ENCODE measurements at places on chromosomes 12 and 14. TPM values are rescaled to one million over a fixed set of nuclear protein-coding genes. Genes with fewer than 3 reads are reported as not detected.

INSM2 gene
- total RNA-seq: not detected

FBXO33 gene
- total RNA-seq: 31.6 TPM

BIN2 gene
- 267 TPM for total RNA-seq

DNA sequence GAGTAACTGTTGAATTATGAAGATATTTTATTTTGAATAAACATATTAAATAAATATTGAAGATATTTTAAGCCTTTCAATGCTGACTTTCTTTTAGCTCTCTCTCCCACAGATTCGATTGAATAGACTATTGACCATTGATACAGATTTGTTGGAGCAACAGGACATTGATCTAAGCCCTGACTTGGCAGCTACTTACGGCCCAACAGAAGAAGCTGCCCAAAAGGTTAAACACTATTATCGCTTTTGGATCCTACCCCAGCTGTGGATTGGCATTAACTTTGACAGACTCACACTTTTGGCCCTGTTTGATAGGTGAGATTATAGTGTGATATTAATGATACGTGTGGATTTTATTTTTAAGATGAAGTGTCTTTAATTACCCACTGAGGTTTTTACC lies 105.6 kb downstream of the PCNX1 start:
- H3K27me3 ChIP-seq: no peaks in the 10 kb centered on the region
- H3K36me3 ChIP-seq: peaks cover 30% of the 10 kb centered on the region
- no peak for DNase-seq
- no peak overlapping the region for H3K4me3 ChIP-seq
- H3K4me1 ChIP-seq: peaks cover 31% of the 10 kb centered on the region
- no peak overlapping the region for H3K27ac ChIP-seq

TAS2R7 gene
- not detected for total RNA-seq

- no peaks in the 10 kb centered on the region for H3K36me3 ChIP-seq
- no peak for DNase-seq
- no peak overlapping the region for H3K4me3 ChIP-seq
- no peak overlapping the region for H3K27ac ChIP-seq
Observed at GRCh38 chr12:20272161-20272560, 96.2 kb upstream of the PDE3A start.

BRAP gene
- 26.7 TPM for total RNA-seq

DNA sequence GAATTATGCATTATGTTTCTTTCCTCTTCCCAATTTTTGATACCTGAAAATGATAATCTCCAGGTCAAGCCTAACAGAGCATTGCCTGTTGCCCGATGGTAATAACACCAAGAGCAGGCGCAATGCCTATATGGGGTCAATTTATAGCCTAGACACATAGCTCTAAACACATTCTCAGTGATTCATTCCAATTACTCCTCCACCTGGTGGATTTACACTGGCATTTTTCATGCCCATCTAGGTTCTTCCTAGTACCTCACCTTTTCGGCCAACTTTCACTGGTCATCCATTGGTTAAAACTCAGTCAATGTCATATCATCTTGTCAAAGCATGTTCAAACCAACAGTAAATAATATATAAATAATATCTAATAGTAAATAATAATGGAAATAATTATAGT lies 53.1 kb downstream of the EIF2S3B start:
- H3K4me3 ChIP-seq: peak overlapping the region; percentile 89
- H3K27me3 ChIP-seq: no peaks in the 10 kb centered on the region
- peak overlapping the region; percentile 97 for H3K27ac ChIP-seq
- peaks cover 29% of the 10 kb centered on the region for H3K36me3 ChIP-seq

GRCh38 chr12:122412851-122413433 lies 9.5 kb downstream of the CLIP1 start:
- H3K36me3 ChIP-seq: no peaks in the 10 kb centered on the region
- H3K4me1 ChIP-seq: peaks cover 23% of the 10 kb centered on the region
- DNase-seq: no peak

KRT73 gene
- total RNA-seq: 8.5 TPM

DNA sequence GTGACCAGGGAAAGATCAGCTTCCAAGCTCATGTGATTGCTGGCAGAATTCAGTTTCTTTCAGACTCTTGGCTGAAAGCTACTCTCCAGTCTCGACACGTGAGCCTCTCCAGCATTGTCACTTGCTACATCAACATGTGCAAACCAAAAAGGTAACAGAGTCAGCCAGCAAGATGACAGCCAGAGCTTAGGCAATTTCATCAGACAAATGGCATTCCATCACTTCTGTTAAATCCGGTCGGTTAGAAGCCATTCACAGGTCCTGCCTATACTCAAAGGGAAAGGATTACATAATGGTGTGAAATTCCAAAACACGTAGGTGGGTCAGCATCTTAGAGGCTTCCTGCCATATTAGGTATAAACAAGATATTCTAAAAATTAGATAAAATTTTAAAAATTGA lies 700.9 kb downstream of the AACS start:
- no peaks in the 10 kb centered on the region for H3K27me3 ChIP-seq
- no peaks in the 10 kb centered on the region for H3K4me1 ChIP-seq
- H3K36me3 ChIP-seq: no peaks in the 10 kb centered on the region
- no peak overlapping the region for H3K4me3 ChIP-seq
- H3K27ac ChIP-seq: no peak overlapping the region

DNA sequence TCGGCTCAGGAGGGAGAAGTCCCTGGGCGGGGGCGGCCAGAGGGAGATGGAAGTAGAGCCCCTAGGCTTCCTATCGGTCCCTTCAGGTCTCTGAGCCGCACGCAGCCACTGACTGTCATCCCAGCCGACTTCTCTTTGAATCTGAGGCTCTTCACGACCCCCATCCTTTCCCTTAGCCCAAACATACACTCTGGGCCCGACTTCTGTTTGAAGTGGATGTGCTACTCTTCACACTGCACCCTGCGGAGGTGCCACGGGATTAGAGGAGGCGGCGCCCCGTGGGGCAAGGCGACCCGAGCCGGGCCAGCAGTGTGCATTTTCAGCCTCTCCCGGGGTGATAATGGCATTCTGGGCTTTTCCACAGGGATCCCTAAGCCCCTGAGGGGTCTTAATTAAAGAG lies 6.0 kb upstream of the DACT1 start:
- no peak overlapping the region for H3K4me3 ChIP-seq
- H3K36me3 ChIP-seq: no peaks in the 10 kb centered on the region
- peaks cover 9% of the 10 kb centered on the region for H3K27me3 ChIP-seq
- H3K4me1 ChIP-seq: peaks cover 6% of the 10 kb centered on the region

All from naive thymus-derived CD8-positive, alpha-beta T cell (primary cell).